Activated CD4-positive, alpha-beta T cell treated with anti-CD3 and anti-CD28 coated beads, Interleukin-2, amount 50 U/mL, for 24 hours (primary cell): ENCODE measurements at places on chromosomes 6 and 20.

DNA sequence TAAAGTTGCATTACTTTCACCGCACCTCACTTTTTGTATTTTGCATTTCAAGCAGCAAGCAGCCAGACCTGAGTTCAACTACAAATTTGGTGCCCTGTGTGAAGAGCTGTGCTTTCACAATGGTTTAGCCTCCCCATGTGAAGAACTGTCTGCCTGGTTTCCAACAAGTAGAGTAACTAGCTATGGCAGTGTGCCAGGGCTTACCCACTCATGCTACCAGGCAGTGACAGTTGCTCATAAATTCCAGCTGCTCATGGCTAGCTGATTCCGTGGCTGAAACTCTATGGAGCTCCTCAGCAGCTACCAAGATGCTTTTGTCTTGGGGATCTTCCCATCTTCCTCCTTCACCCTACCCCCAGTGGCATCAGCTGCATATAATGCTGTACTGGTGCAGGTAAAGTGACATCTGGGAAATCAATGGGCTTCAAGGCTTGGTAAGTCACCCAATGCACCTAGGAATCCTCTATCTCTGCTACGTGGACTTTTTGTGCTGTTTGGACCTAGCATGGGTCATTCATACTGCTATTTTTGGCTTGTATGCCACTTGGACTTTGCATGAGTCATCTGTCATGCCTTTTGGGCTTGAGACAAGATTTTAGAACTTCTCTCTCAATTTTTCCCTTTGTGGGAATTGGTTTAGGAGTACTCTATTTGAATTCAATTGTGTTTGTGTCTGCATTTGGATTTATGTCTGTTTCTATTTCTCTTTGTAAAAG is 176.5 kb upstream of the GJE1 start:
- no peak for DNase-seq

DNA sequence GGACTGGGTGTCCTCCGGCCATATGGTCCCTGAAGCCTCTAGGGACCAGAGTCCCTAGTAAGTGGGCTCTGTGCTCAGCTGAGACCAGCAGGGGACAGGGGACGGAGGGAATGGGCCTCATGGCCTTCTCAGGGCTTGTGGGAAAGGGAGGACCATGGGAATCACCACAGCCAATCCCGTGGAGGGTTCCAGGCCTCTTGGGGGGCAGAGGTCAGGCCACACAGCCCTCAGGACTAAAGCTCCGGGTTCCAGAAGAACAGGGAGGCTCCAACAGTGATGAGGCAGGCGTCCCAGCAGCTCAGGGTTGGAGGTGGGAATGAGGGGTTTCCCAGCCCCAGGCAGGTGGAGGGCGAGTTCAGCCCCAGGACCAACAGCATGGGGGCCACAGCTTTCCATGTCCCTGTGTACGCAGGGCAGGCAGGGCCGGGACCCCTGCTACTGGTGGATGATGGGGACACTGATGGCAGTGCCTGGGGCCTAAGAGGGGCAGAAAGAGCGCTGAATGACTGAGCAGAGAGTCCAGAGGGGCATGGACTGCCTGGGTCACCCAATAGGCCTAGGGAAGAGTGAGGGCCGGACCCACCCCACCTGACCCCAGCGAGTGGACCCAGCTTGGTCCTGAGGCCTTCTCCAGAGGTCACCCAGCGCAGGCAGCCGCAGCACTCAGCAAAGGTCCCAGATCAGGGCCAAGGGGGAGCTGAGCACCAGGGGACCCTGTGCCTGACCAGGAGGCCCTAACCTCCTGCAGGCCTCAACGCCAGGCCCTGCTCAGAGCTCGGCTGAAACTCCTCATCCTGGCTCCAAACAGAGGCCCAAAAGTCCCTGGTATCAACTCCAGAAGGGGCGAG is 8.8 kb downstream of the MYL9 start:
- no peak for DNase-seq

DNA sequence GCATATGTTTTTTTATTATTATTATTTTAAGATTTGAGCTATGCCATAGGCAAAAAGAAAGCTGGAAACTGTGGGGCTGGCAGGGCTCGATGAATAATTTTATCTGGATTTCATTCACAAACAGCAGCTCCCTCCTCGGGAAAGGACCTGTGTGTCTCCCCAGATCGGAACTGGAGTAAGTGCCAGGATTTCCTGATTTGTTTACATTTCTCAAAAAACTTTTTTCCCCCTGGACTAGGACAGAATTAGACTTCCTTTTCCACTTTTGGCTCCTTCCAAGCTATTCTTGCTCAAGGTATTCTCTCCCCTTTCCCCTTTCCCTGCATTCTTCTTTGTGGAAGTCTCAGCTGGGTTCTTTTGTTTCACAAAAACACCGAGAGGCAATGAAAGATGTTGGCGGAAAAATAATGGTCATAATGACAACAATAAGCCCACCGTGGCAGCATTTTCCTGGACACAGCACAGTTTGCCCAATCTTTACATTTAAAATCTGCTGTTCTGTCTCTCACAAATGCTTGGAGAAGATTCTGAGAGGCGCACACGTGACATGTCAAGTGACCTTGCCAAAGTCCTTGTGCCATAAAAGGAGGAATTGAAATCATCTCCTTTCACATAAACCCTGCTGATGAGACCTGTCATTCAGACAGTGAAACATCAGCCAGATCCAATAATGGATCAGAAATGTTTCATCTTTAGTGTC is 85.8 kb upstream of the PREP start:
- DNase-seq = no peak

GRCh38 chr6:17673543-17674254 is 33.0 kb downstream of the NUP153 start:
- DNase-seq = no peak

GRCh38 chr6:42864602-42865001 is 14.8 kb upstream of the RPL7L1 start:
- DNase-seq = no peak

- no peak for DNase-seq
Observed at GRCh38 chr6:87959083-87959482, 88.6 kb upstream of the SPACA1 start.

- DNase-seq = no peak
Observed at GRCh38 chr6:18308070-18308735, 43.9 kb upstream of the DEK start.
